ENCODE measurements at places on chromosomes 5 and 9.

- no peaks in the 10 kb centered on the region for H3K4me1 ChIP-seq
- H3K4me3 ChIP-seq, result no peak overlapping the region
- H3K27me3 ChIP-seq, result no peaks in the 10 kb centered on the region
- no peaks in the 10 kb centered on the region for H3K36me3 ChIP-seq
These were observed 134.6 kb upstream of the RAPGEF1 start for GRCh38 chr9:131874447-131874846.

GRCh38 chr9:136412962-136413361 lies 2.5 kb downstream of the PMPCA start:
- no peak for DNase-seq
- peaks cover 14% of the 10 kb centered on the region for H3K4me1 ChIP-seq
- H3K27ac ChIP-seq, result no peak overlapping the region
- H3K4me3 ChIP-seq, result no peak overlapping the region

DNA sequence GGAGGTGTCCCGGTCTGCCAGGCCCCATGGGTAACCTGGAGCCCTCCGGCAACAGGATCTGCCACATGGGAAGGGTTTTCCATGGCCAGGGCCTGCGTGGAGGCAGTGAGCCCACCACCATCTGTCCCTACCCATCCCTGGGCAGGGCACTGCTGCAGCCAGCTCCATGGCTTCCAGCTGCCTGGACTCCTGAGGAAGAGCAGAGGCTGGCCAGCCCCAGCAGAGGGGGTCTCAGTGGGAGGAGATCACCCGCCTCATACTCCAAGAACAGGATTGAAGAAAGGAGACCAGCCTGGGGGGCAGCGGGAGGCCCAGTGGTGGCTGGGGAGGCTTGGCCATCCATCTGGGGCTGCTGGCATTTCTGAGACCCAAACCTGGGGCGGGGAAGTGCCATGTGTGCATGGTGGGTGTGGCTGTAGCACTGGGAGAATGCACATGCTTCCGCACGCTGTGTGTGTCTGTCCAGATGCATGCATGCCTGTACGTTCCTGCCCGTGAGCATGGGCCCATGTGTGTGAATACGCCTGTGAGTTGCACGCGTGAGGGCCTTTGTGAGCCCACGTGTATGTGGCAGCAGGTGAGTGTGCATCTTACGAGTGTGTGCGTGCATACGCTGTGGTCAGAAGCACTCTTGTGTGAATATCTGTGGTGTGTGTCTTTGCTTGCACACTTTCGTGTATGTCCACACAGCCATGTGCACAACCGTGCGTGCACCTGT lies 78.5 kb downstream of the LMX1B start:
- peaks cover 95% of the 10 kb centered on the region for H3K27me3 ChIP-seq
- H3K27ac ChIP-seq, result no peak overlapping the region
- no peak overlapping the region for H3K4me3 ChIP-seq
- no peaks in the 10 kb centered on the region for H3K4me1 ChIP-seq
- no peaks in the 10 kb centered on the region for H3K36me3 ChIP-seq

DNA sequence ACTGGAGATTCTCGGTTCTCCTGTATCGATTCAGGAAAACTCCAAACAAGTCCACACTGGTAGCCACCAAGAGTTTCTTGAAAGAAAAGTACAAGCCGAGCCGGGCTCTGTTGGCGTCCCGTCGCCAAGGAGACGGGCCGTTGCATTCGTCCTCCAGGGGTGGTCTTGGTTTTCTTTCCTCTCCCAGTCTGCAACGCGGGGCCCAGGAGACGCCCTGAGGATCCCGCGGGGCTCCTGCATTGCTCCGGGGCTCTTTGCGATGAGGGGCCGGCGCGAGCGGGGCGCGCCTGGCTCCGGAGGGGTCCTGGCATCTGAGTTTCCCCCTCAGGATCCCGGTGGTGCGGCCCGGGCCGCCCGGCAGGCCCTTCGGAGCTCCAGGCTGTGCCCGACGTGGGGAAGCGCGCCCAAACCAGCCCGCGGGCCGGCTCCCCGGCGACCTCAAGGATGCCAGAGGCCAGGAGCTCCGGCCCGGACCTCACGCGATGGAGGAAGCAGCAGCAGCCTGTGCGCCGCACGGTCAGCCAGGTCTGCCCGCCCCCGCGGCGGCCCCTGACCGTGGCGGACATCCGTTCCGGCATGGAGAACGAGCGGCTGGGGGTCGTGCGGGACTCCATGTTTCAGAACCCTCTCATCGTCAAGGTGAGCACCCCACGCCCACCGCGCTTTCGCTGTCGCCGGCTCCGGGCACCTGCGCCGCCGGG lies at the start of gene CFAP77:
CFAP77 (plus strand) TSS at position 384 of the 701 bp plus-strand sequence; CDS start at position 445, 61 bp downstream.
- no peak within 1 kb of the TSS for H3K27ac ChIP-seq
- H3K4me1 ChIP-seq, result peaks cover 26% of the 10 kb centered on the region
- H3K27me3 ChIP-seq, result peaks cover 44% of the 10 kb centered on the region
- DNase-seq, result peak; percentile 53

DNA sequence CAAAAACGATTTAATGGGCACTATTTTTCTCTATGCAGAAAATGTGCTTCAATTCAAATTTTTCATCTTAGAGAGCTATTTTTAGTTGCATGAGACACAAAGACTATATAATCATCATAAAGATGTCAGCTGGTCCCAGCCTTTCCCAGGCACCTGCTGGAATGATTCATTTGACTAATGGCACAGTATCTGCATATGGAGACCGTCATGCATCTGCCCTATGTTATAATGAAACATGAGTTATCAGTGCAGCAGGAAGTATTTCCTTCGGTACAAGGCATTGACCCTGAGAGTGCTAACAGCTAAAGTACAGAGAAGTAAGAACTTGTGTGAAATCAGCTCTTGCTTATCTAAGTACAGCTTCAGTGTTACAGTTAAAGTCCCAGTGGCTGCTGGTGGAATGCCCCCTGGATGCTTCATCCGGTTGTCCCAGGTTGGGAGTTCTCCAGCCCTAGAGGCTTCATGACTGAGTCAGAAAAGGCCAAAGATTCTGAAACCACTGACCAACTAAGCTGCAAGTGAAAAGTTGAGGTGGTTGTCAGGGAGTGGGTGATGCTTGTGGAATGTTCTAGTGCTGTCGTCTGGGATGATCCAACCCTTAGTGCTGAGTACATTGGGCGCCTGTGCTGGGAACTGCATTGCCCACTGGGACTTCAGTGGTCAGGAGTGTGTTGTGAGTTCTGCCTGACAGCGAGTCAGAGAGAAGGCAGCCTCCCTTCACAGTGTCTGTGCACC lies 57.2 kb downstream of the MTRR start:
- H3K27ac ChIP-seq, result no peak overlapping the region
- H3K27me3 ChIP-seq, result no peaks in the 10 kb centered on the region
- DNase-seq, result no peak

DNA sequence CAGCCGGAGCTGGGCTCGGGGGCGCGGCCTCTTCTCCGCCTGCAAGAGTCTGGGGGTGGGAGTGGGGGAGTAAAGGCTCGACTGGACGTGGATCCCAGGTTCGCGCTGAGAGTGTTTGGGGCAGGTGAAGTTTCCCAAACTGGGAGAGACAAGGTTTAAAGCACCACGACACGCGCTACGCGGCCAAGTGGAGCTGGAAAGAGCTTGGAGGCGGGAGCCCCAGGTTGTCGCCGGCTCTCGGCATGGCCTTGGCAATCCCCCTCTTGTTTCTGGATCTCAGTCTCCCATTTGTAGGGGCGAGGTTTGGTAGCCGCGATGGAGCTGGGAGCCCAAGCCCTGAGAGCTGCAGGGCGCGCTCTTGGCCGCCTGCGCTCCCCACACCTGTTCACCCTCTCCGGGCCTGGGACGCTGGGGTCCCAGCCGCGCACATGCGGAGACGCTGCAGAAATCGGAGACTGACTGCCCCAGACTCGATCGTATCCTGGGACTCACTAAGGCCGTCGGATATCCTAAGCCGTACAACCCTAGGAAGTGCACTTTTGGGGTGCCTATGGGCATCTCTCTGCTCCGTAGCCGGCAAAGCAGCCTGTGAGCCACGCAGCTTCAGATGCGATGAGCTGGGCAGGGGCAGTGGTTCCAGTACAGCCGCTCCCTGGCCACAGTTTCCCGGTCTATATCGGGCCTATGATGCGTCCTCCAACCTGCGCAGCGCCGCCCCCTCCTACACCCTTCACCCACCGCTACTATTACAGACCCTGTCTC lies 937 bp downstream of the TMOD1 start:
- H3K36me3 ChIP-seq, result no peaks in the 10 kb centered on the region
- H3K4me3 ChIP-seq, result peak overlapping the region; percentile 86
- H3K4me1 ChIP-seq, result no peaks in the 10 kb centered on the region

DNA sequence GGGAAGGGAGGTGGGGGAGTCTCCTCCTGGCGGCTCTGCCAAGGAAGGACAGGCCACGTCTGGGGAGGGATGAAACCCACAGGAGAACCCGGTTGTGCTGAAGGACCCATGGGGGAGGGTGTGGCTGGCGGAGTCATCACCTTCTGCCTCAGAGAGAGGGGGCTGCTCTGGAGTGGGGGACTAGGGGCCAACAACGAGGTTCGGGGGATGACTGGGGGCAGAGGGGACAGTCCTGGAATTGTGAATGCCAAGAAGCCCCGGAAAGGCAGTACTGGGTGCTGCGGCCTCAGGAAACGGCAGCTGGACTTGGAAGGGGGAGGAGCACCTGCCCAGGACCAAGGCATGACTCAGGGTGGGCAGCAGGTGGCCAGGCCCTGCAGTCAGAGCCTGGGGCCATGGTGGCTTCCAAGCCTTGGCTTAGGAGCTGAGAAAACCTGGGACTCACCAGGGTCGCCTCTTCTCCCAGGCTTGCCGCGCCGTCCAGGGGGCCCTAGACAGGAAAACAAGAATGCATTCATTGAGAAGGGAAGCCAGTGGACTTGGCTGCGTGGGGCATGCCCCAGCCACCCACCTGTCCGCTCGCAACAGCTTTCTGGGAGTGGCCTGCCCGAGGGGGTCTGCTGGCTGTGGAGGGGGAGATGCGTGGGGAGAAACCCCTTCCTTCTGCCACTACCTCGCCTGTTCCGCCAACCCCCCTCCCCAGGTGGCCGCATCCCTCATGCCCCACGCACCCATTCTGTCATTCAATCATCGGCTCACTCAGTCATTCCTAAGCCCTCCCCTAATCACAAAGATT lies 74.0 kb upstream of the PHYKPL start:
- no peaks in the 10 kb centered on the region for H3K36me3 ChIP-seq
- peaks cover 41% of the 10 kb centered on the region for H3K27me3 ChIP-seq
- no peak for DNase-seq
- no peak overlapping the region for H3K4me3 ChIP-seq
- no peak overlapping the region for H3K27ac ChIP-seq

DNA sequence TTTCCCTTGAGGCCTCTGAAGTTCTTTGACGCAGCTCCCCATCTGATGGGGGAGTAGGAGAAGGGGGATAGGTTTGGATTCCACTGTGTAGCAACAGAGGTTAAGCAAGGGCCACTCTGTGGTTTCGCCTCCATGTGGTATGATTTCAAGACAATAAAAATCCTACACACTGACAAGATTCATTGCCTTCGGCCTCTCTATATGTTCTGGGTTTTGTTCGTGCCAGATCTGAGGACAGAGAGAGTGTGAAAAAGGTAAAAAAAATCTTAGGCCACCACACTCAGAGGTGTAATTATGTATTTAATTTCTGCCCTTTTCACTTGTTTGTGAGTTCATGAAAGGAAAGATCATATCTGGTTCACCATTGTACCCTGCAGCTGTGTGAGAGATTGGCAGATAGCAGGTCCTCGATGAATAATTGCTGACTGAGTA lies 715.2 kb upstream of the ZNF608 start:
- H3K36me3 ChIP-seq, result no peaks in the 10 kb centered on the region
- no peak for DNase-seq
- H3K4me1 ChIP-seq, result peaks cover 12% of the 10 kb centered on the region
- no peaks in the 10 kb centered on the region for H3K27me3 ChIP-seq

- no peak overlapping the region for H3K27ac ChIP-seq
- DNase-seq, result no peak
- H3K27me3 ChIP-seq, result no peaks in the 10 kb centered on the region
- H3K36me3 ChIP-seq, result no peaks in the 10 kb centered on the region
These were observed 27.9 kb upstream of the ANXA2R start for GRCh38 chr5:43068037-43068436.

GRCh38 chr5:67012171-67012570 lies 184.4 kb downstream of the CD180 start:
- H3K4me3 ChIP-seq, result no peak overlapping the region
- H3K27ac ChIP-seq, result no peak overlapping the region
- no peak for DNase-seq
- H3K36me3 ChIP-seq, result no peaks in the 10 kb centered on the region

DNA sequence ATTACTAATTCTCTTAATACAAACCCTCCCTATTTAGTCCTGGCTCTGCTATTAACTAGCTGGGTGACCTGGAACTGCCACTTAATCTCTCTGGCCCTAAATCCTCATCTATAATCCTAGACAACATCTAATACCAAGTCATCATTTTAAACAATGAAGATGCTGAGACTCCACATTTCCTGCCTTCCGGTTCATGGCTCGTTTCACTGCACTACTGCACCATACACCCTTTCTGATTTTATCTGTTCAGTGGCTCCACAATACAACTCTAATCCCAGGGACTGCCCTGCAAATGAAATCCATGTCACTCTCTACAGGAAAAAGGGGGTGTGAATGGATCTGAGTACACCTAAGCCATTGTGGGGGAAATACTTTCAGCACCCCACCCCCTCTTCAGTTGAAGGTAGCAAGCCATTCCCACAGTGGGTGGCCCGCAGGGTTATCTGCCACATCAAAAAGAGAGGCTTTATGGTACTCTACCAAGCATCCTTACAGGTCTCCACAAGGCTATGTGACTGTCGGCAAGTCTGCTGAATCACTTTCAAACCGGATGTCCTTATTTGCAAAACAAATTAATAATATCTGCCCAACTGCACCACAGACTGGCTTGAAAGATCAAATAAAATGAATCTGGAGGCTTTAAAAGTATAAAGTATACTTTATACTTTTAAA lies 89.5 kb downstream of the EPB41L4A start:
- peak overlapping the region; percentile 14 for H3K4me3 ChIP-seq
- H3K27me3 ChIP-seq, result no peaks in the 10 kb centered on the region
- peak; percentile 80 for DNase-seq
- H3K27ac ChIP-seq, result no peak overlapping the region

- H3K27ac ChIP-seq, result no peak overlapping the region
- H3K4me3 ChIP-seq, result no peak overlapping the region
- no peaks in the 10 kb centered on the region for H3K36me3 ChIP-seq
- DNase-seq, result no peak
These were observed 73.4 kb upstream of the NR4A3 start for GRCh38 chr9:99748266-99748665.

- H3K36me3 ChIP-seq, result no peaks in the 10 kb centered on the region
- no peaks in the 10 kb centered on the region for H3K27me3 ChIP-seq
- H3K4me3 ChIP-seq, result no peak overlapping the region
These were observed 1203.4 kb upstream of the DMAC1 start for GRCh38 chr9:9002826-9003583.

DNA sequence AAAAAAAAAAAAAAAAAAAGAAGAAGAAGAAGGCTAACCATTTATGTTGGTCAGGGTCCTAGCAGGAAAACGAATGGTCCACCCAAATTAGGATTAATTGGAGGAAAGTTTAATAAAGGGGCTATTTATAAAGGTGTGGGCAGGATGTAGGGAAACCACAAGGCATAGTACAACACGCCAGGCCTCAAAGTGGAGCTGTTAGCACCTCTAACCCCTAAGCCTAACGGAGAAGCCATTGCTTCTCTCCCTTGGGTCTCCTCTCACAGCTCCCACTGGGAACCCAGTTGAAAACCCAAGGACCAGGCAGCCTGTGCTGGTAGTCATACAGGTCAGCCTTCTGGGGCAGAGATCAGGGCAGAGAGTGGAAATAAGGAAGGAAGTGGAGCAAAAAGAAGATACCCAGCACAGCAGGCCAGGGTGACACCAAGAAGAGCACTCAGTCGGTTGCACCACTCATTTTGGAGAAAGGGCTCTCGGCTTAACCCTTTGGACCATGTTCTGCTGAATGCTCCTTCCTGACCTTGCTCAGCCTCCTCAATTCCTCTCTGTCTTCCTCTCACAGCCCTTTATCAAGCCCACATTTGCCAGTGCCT lies 8.8 kb upstream of the GLIPR2 start:
- no peaks in the 10 kb centered on the region for H3K27me3 ChIP-seq
- H3K27ac ChIP-seq, result no peak overlapping the region
- no peak for DNase-seq
- H3K4me3 ChIP-seq, result no peak overlapping the region
- H3K4me1 ChIP-seq, result no peaks in the 10 kb centered on the region

Measured in MM.1S (cell line).